Neuronal stem cell (in vitro differentiated cells): ENCODE measurements at places on chromosomes 1 and 21.

DNA sequence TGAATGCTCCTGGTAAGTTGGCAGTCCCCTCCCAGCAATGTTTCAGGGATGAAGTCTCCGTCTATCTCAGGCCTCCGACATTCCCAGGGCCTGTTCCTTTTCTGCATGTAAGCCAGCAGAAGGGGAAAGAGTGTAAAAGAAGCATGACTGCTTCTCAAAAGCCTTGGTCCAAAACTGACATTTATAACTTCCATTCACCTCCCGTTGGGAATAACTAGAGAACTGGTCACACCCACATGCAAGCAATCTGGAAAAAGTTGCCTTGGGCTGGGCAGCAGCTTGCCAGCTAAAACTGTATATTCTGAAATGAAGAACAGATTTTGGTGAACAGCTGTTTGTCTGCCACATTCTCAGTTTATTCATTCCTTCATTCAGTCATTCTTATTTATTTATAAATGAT, 24.2 kb upstream of the NPL start:
- no peak for DNase-seq

DNA sequence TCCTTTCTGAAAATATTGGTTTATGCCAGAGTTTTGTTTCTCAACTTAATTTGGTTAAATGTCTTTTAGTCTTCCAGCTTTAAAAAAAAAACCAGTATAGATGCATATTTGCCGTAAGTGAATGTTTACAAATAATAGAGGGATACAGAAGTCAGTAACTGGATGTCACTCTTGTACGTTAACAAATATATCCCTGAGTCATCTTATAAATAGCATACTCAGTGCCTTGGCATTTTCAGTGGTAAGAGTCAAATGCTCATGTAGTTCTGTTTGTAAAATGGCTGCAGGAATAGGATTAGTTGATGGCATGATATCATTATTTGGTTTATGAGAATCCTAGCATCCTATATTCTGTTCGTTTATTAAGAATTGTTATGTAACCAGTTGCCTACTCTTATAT, 55.4 kb downstream of the SPEN start:
- no peak for DNase-seq

DNA sequence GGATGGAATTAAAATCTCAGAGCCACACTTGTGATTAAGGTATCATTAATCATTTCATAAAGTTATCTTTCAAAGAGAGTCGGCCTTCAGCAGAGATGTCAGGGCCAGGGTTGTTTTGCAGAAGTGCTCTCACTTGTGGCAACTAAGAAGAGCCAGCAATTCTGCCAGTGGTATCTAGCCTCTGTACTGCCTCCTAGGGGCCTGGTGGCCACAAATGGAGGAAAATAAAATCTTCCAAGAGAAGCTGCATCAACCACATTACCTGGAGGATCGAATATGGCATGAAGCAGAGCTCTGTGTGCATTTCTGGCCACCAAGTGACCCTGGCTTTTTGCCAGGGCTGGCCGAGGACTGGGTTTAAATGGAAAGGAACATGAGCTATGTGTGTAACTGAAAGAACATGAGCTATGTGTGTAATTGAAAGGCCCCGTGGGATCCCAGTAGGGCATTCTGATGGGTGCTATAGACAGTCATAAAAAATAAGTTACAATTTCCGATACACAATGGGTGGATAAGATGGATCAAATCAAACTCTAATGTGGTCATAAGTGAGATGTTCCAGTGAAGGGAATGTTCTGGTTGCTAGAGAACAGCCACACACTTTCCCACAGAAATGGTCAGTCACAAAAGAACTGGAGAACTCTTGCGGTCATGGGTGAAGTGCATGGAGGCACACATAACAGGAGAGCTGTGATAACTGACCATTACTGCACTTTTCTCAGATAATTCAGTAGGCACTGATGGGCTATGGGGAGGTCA, 335.8 kb downstream of the CAMTA1 start:
- no peak for DNase-seq

- DNase-seq, result no peak
Measured at GRCh38 chr1:54892586-54892985, 5.6 kb upstream of the DHCR24 start.

- DNase-seq, result no peak
Measured at GRCh38 chr1:170853867-170854266, 81.5 kb upstream of the MROH9 start.

GRCh38 chr1:54800899-54801759, at the start of gene TTC22:
Gene TTC22 (minus strand): TSS chr1:54801323. CDS start chr1:54801163, 160 bp downstream.
- DNase-seq, result no peak

GRCh38 chr21:40923407-40923806, 76.4 kb upstream of the DSCAM start:
- DNase-seq, result no peak

GRCh38 chr21:15283789-15284188, 219.0 kb upstream of the NRIP1 start:
- no peak for DNase-seq

DNA sequence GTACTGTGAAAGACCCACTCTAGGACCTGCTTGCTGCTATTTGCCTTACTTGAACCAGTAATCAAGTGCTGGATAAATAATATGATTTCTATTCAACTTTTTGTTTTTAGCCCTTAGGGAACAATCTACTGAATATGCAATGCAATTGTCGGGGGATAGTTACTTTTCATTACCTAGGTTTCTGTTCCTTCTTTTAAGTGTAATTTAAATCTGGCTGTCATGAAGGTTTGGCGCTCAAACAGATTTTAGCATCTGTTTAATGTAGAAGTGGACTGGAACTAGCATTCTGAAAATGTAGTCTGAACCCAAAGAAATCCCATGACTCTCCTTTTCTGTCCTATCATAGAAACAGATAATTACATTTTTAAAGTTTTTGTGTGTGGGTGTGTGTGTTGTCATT, 4.8 kb downstream of the MGST3 start:
- no peak for DNase-seq

DNA sequence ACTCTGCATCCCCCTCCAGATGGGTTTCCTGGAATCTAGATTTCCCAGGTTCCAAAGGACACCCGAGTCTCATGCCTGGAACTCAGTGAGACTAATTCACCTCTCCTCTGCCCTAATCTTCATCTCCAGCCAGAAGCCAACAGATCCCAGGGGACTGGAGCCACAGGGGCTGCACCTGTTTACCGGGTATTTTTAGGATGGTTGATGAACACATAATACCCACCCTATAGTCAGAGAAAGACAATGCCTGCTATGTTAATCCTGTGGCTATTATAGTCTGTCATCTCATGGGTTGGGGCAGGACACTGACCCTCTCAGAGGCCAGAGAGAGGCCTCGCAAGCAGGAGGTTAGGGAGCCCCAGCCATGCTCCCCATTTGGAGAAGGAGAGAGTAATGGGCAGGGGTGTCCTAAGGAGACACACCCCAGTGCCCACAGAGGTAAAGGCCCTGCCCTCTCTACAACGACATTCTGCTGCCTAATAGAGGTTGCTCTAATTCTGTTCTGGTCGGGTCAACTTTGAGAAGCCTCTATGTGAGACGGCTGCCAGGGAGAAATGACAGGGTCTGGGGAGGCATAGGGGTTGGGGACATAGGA, 1.0 kb upstream of the TNNI1 start:
- no peak for DNase-seq

DNA sequence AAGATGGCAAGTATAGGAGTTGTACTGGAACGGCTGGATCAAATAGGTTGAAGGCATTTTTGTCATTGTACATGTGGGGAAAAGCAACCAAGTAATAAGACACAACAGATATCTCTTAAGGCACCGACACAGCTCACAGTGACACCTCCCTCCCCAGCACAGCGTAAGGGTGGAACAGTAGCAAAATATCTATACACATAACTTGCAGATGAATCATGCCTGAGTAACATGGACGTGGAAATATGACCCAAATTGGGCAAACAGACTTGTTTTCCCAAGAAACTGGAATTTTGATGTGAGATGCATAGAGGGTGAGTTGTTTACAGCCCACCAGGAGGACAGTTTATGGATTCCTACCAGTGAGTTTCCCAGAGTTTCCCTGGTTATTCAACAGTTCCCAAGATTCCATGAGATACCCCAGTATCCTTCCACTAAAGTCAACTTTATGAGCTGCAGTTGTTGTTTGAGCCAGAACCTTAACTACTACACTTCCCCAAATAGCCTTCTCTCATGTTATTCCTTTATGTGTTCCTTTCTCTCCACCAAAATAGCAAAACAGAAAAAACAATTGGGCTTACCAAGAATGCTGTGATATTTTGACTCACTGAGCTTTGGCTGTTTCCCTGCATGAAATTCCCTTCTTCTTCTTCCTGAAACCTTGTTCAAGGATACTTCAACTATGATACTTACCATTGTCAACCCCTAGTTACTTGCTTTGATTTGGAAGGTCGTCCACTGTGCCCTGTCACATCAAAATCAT, 7.1 kb upstream of the DR1 start:
- no peak for DNase-seq

DNA sequence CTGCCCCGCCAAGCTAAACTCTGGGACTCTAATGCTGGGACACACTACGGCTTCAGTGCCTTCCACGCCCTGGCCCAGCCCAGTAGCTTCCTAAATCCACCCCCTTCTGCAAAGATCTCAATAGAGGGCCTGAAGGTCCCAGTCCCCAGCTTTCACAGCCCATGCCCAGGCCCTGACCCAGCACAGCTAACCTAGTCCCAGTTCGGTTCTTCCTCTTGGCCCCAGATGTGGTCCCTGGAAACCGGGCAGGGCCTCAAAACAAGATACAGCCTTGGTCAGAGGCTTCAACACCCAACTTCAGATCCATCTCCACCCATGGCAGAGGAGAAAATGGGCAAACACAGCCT, 646 bp upstream of the PDZK1IP1 start:
- no peak for DNase-seq

GRCh38 chr1:198590454-198590853, 48.4 kb upstream of the PTPRC start:
- DNase-seq, result no peak

DNA sequence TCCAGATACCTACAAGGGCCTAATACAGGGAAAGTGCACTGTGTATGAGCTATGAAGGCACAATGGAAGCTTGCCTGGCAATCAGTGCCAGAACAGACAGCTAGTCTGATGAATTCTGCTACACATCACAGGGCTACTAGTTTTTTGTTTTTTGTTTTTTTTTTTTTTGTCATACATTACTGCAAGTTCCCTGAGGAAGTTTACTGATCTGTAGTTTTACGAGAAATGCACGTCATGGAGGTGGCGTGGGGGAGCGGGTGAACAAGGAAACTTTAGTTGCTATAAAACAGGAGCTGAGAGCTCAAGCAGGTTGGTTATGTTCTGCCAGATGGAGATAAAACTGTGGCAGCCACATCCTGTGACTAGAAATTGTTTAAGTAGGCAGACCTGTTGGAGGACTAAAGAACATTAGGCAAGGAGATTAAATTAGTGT, 17.7 kb downstream of the PTPRC start:
- DNase-seq, result no peak

DNA sequence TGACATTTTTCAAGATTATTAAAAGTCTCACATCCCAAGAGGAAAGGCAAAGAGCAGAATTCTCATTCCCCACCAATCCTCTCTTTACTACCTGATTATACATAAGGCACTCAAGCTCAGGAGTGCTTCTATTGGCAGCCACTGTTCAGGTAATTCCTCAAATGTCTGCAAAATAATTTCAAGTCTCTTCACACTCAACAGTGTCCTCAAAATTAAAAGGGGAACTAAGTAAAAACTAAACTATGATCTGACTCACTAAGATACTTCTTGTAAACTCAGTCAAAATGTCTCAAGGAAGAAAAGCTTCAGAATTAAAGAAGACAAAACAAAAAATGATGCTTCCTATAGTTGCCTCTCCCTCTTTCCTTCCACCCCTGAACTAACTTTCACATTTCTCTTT, 135.6 kb downstream of the GPATCH2 start:
- DNase-seq, result no peak

DNA sequence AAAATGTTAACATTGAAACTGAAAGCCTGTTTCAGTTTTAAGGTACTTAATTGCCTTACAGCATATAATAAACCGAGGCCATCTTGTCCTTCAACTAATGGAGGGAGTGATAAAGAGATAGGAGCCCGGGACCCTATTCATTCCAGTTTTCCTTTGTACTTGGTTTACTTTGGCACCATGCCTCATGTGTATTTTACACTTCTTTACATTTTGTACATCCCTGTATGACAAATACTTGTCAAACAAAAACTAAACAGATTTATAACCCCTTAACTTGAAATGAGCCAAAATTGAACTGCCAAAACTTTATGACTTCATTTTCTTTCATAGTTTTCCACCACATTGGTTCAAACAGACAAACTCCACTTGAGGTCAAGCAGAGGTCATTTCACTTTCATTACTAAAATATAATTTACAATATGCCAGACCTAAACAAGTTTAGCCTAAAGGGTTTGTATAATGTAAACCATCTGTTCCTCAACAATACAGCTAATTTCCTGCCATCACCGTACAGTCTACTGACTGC, 30.9 kb upstream of the UBE2U start:
- no peak for DNase-seq

DNA sequence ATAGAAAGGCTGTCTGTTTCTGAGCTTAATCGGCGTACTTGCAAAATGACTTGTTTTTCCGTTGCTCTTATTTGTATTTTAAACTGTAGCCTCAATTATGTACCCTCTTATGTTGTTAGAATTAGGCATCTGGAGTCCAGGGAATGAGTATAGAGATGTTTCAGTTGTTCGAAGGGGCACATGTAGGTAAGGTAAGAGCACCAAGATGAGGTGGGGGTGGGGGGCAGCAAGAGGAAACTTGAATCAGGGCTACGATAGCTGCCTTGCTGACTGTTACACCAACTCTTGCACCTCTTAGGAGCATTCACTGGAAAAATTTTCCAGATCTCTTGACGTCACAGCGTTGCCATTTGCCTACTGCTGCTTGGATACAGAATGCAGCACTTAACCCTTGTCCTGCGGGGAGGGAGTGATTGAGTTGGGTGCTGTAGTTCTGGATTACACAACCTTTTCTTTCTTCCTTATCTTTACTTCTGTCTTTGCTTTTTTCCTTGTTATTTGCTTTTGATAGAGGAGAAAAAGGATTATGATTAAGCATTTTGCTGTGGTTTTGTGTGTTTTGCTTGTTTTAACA, 3.2 kb downstream of the ATP1B1 start:
- no peak for DNase-seq
